Osteocyte (in vitro differentiated cells): ENCODE measurements at places on chromosomes 11 and 22. TPM values are rescaled to one million over a fixed set of nuclear protein-coding genes. Genes with fewer than 3 reads are reported as not detected.

GRCh38 chr11:95059046-95059445, 7.7 kb upstream of the SRSF8 start:
- no peak for DNase-seq

DNA sequence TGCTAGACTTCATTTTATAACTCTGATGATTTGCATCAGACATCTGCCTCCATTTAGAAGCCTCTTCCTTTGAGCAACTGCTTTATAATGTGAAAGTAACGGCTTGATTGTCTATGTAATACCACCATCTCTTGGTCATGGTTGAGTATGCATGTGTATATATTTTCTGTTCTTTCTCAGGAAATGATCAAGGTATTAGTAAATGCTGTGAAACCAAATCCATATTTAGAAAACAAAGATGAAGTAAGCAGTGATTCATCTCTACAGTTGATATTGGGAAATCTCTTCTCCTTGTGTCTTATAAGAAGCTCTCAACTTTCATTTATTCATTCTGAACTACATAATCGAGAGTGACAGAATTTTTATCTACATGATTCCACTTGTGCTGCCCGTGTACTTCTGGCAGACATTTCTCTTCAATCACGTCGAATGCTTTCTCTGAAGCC, 104.6 kb upstream of the ANO3 start:
- DNase-seq = no peak

DNA sequence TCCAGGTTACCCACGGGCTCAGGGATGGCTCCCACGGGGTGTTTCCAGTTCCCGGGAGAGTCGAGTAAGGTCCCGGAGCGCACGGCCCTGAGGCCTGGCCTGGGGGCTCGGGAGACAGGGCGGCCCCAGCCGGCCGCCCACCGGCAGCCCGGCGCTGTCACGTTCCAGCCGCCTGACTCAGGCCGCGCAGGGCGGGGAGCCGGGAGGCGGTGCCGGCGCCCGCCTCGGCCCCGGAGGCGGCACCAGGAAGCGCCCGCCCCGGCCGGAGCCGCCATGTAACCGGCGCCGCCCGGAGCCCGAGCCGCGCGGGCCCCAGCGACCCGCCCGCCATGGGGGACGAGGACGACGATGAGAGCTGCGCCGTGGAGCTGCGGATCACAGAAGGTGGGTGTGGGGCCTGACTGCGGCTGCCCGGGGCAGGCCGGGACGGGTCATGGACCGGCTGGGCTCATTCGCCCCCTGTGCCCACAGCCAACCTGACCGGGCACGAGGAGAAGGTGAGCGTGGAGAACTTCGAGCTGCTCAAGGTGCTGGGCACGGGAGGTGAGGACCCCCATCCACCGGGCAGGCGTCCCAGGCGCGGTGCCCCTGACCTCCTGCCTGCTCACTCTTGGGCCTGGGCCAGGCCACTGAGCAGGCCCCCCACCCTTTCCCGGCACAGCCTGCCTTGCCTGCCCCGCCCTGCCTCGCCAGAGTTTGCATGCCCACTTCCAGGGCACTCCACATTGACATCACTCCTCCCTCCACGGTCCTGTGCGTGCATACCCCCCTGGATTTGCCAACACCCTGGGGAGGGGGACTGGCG, at the start of gene RPS6KA4:
TSS of gene RPS6KA4 (plus strand) at position 256 of the 805 bp plus-strand sequence. CDS start at position 330, 74 bp downstream.
- no peak for DNase-seq

- no peak for DNase-seq
These were observed 15.3 kb upstream of the CD82 start for GRCh38 chr11:44550123-44550522.

GRCh38 chr11:118012083-118012669, 26.0 kb downstream of the IL10RA start:
- no peak for DNase-seq

GRCh38 chr11:75745807-75746206, 22.8 kb upstream of the DGAT2 start:
- DNase-seq = no peak

GRCh38 chr11:43243927-43244326, 67.9 kb upstream of the API5 start:
- DNase-seq = no peak

Gene ST14
- total RNA-seq = not detected in 2 replicates

Gene TTLL1
- 16.5 and 21.5 TPM in 2 replicates for total RNA-seq

Gene GRAP2
- not detected in 2 replicates for total RNA-seq
